ENCODE measurements at places on chromosomes 4 and X.

GRCh38 chr4:181674315-181674875 is 568.8 kb upstream of the TENM3 start:
- DNase-seq: no peak

DNA sequence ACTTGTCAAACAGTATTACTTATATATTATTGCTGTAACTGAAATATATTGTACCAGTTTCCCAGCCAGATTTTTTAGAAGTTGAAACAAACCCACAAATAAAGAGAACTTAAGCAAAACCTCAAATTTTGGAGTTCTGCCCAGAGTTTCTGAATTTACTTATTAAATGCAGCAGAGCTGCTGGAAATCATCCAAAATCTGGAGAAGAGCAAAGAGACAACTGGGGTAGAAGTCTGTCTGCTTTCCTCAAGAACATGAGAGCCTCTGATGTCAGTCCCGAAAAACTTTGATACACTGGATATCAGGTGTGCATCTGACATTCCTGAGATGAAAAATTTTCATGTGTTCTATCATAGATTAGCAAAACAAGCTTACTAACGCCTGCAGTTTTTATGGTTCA is 325.9 kb downstream of the NR3C2 start:
- DNase-seq: no peak

DNA sequence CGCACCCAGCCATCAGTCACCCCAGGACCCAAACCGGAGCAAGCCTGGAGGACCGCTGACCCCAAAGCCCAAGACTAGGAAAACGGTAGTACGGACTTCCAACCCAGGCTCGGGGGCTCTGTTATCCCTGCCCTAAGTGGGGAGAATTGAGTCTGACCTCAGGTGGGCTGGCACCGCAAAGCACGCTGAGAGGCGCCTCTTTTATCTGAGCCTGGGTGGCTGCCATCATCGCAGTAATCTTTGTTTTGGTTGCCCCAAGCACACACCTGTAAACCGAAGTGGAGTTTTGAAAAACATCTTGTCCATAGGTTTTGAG is 894 bp upstream of the SH3RF1 start:
- no peak for DNase-seq

DNA sequence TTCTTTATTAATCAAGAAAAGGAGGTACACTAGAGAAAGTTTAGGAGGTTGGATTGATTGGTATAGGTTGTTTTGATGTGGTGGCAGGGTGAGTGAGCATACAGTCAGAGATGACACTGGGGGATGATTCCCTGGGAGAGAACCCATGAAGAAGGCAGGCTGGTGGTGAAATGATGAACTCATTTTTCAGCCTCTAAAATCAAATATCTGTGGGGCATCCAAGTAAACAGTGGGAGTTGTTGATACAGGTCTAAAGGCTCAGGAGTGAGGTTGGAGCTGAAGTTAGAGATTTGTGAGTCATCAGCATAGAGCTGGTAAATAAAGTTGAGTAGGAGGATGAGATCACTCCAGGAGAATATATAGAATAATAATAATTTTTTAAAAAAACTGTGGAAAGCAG is 10.0 kb upstream of the AP1S2 start:
- no peak for DNase-seq

GRCh38 chr4:76760193-76760592 is 137.8 kb downstream of the SOWAHB start:
- DNase-seq: no peak

DNA sequence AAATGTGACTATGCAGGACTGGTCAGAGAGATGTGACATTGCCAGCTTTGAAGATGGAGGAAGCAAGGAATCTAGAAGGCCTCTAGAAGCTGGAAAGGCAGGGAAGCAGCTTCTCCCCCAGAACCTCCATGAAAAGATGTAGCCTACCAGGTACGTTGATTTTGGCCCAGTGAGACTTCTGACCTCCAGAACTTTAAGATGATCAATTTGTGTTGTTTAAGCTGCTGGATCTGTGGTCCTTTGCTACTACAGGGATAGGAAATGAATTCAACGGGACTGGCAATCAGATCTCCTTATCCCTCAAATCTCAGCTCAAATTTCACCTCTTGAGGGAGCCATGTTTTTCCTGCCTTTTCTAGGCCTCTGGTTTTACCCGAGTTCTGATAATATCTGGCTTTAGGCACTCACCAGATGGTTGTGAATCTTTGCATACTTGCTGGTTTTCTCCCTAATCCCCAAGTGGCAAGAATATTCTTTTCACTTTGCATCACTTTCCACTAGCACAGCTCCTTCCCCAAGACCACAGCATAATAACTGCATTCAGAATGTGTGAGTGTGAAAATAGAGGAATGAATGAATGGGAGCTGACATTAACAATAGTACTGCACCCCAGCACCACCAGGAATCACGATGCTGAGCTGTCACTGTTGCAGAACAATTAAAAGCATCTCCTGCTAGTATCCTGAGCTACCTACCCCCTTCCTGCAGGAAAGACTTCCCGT is 25.5 kb upstream of the TMSB4X start:
- no peak for DNase-seq

DNA sequence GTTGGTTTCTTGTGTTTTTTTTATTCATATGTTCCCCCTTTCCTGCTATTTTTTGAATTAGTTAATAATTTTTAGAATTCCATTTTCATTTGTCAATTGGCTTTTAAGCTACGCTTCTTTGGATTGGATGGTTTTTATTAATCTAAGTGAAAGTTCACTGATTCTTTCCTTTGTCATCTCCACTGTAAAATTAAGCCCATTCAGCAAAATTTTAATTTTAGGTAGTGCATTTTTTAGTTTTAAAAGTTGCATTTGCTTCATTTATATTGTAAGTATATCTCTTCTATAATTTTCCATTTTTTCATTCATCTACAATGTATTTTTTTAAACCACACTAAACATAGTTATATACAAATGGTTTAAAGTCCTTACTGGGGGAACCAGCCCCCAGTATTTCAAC is 417.3 kb upstream of the HTR2C start:
- no peak for DNase-seq

- peak; percentile 61 for DNase-seq
Observed at GRCh38 chr4:147866532-147867271, 134.8 kb downstream of the ARHGAP10 start.
